Glomerular endothelial cell (primary cell): ENCODE measurements at places on chromosomes 3 and 15.

GRCh38 chr3:151316267-151316991 lies at the start of gene GPR87:
Gene GPR87, minus strand, starts transcription at chr3:151316820. Its CDS starts 16,720 bp downstream, at chr3:151300100.
- DNase-seq = no peak

- DNase-seq = no peak
These were observed 143.9 kb downstream of the NECTIN3 start for GRCh38 chr3:111215481-111215880.

- no peak for DNase-seq
These were observed 7.7 kb downstream of the CCDC54 start for GRCh38 chr3:107384907-107385306.

- DNase-seq = no peak
These were observed 103.9 kb upstream of the BCL6 start for GRCh38 chr3:187849016-187849654.

GRCh38 chr15:31235311-31236183 lies 91.1 kb upstream of the KLF13 start:
- DNase-seq = no peak
